ENCODE measurements at places on chromosomes 12 and 14.

DNA sequence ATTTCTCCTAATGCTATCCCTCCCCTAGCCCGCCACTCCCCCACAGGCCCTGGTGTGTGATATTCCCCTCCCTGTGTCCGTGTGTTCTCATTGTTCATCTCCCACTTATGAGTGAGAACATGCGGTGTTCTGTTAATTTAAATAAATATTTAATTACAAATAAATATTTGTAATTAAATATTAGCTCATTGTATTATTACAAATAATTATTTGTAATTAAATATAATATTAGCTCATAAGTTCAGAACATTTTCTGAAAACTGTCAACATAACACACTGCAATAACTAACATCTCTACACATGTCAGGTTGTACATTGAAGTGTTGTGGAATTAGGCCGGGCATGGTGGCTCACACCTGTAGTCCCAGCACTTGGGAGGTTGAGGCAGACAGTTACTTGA is 5.4 kb downstream of the RAB3IP start:
- no peak for DNase-seq

DNA sequence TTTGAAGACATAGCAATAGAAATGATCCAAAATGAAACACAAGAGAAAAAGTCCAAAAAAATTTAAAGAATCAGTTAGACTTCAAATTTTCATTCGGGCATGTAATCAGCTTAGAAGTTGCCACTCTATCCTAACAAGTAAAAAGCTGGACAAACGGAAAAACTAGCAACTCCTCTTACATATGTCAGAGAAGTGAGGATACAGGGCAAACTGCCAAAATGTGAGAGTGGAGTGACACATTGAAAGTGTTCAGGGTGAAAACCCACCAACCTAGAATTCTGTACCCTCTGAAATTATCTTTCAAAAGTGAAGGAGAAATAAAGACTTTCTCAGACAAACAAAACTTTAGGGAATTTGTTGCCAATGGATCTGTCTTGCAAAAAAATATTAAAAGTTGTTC is 42.0 kb upstream of the CHPT1 start:
- no peak for DNase-seq

- no peak for DNase-seq
Observed at GRCh38 chr14:96965885-96966595, 168.9 kb downstream of the VRK1 start.

GRCh38 chr14:89564286-89564957 is 147.4 kb upstream of the FOXN3 start:
- no peak for DNase-seq

DNA sequence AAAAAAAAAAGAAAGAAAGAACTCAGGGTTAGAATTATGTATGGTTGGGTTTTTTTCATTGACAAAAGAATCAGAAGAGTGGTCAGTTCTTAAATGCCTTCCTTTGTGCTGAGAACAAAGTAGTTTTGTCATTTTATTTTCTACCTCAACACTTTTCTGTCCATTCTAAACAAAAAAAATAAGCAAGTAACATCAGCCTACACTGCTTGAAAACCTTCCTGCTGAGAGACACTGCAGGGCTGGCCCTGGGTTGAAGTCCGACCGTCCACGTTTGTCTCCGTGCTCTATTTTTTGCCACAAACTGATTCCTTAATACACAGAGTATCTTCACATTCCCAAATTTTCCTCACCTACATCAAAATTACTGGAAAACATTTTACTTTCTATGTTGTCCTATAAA is 211.6 kb upstream of the PDZRN4 start:
- DNase-seq, result no peak

- no peak for DNase-seq
Observed at GRCh38 chr12:64390275-64390851, at the start of gene C12orf56. Gene C12orf56, minus strand, starts transcription at chr12:64390758. Its CDS starts 193 bp downstream, at chr12:64390565.

GRCh38 chr12:12903642-12904609 is 12.6 kb downstream of the GPRC5A start:
- DNase-seq, result peak; percentile 31

- DNase-seq, result no peak
Observed at GRCh38 chr12:4433745-4434058, 11.9 kb downstream of the FGF6 start.

GRCh38 chr14:86933460-86933859 is 1059.5 kb downstream of the GALC start:
- no peak for DNase-seq

- no peak for DNase-seq
Observed at GRCh38 chr12:54197010-54197409, 8.2 kb upstream of the SMUG1 start.

GRCh38 chr14:55752580-55753390 is 172.8 kb downstream of the KTN1 start:
- no peak for DNase-seq

DNA sequence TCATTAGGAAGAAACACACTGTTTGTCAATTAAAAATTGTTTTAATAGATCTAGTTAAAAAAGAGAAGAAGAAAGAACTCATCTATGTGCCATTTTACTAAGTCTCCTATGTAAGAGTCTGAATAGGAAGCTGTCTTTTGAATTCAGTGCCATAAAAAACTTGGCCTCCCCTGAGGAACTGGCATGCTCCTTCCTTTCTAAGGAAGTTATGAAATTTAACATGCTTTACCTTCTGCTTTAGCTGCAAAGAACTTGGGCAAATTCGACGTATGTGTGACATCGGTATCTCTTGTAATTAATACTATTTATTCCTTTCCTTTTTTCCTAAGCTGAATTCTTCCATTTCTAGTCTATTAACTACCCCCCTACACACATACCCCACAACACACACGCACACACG is 12.5 kb downstream of the TM7SF3 start:
- DNase-seq, result no peak

Measured in 8988T (cell line).